ENCODE measurements at places on chromosomes 11 and 22.

- no peak for DNase-seq
Measured at GRCh38 chr11:133987171-133987570, 30.4 kb upstream of the IGSF9B start.

- DNase-seq = no peak
Measured at GRCh38 chr22:39302431-39302960, 16.9 kb downstream of the RPL3 start.

DNA sequence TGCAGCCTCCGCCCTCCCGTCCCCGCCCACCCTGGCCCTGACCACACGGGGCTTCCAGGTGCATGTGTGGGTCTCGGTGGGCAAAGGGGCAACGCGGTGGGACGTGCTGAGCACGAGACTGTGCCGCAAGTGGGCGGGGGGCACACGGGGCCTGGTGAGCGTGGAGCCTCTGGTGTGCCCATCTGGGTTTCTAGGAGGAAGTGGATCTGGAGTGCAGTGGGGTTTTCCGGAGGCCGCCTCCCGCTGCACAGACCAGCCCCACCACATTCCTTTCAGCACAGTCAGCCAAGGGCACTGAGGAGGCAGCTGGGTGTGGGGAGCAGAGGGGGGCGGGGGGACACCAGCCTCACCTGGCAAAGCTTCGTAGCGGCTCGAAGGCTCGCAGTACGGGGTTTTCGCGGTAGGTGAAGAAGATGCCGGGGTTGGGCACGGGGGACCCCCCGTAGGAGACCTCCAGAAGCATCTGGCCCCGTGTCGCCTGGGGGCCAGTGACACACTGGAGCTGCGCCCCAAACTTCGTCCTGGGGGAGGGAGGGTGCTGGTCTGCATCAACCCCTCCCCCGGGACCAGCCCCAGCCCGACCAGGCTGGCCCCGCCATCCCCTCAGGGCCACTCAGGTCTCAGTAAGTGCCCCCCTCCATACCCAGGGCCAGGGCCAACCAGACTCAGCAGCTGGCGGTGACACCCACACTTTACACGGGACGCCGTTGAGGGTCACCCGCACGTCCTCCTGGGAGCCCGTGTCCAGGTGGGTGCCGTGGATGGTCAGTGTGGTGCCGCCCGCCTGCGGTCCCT, 12.4 kb upstream of the MAPK11 start:
- DNase-seq = peak; percentile 79

GRCh38 chr11:57979532-57980079, 44.1 kb upstream of the OR9Q1 start:
- DNase-seq = no peak

GRCh38 chr22:40024201-40025061, 29.7 kb downstream of the FAM83F start:
- DNase-seq = peak; percentile 54

DNA sequence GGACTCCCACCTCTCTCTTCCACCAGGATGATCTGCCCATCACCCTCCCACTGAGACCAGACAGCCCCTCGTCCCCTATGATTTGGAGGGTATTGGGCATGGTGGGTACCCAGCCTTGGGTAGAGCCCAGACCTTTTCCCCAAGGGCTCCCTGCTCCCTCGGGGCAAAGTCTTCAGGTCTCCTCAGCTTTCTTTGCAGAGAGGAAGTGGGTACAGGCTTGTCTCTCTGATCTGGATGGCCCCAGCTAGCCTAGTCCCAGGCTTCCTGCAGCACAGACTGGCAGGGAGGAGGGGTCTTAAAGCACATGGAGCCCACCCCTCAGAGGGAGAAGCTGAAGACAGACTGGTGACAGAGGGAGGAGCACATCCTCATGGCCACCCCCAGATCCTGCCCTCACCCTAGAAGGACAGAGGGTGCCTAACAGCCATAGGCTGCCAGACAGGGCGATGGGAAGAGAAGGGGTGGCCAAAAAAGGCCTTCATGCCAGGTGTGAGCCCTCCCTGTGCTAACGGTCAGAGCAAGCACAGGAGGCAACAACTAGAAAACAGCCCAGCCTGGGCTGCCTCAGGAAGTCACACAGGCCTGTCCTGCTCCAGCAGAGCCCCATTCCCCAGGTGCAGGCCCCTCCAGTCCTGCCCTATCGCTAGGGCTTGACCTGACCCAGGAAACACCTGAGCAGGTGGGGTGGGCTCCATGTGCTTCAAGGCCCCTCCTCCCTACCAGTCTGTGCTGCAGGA, 30.4 kb downstream of the SLC22A12 start:
- no peak for DNase-seq

DNA sequence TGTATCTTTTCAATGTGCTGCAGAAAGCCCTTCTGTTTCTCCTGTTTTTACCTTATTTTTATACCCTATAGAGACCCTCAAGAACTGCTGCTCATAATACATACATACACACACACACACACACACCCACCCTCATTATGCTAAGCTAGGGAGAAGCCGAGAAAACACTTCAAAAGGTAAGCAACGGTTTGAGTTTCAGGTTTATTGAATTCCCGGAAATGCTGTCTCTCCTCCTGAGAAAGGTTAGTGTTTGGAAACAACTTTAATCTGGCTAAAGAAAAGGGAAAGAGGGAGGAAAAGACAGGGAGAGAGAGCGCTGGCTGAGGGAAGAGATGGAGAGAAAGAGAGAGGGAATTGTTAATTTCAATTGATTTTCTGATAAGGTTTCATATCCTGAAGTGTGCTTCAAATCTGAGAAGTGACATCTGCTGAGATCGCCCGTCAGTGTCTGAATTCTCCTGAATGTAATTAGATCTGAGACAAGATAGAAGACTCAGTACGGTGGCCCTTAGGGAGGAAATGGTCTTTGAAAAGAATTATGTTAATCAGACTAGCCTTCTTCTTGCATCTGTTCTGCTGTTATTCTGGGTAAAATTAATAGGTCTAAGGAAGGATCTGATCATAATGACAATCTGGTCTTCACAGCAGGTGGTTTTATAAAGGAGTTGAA, 169.1 kb downstream of the NXPE2 start:
- DNase-seq = no peak

DNA sequence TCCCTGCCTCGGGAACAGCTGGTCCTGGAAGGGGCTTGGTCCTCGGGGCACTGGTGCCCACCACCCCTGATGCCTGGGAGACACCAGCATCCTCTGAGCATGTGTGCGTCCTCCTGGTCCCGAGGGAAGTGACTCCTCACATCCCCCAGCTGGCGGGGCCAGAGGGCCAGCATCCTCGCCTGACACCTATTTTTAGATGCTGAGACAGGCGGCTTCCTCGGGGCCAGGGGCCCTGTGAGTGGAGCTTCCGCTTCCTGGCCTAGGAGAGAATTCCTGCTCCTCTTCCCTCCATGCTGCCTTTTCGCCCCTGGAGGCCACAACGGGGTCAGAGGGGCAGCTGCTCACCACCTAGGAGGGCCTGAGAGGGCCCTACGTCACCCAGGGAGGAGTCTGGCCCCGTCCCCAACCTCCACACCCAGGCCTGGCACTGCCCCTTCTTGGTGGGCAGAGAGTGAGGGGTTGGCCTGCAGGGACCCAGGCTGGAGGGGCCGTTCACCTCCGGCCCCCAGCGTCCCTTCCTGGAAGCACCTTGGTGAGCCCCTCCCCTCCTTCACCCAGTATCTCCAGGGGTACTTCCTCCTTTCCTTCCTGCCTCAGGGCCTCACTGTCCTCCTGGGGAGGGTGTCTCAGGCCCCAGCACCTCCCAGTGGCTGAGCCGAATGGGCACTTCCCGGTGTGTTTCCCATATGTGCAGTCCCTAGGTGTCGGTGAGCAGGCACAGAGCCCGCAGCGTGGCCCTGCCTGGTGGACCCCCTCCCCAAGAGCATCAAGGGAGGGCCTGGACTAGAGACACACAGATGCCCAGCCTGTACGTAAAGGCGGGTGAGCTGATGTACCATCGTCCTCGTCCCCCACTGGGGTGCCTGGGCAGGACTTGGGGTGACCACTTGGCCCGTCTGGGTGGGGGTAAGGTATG, 6.1 kb downstream of the CD81 start:
- DNase-seq = no peak

GRCh38 chr11:15775015-15775541, 581.3 kb downstream of the SOX6 start:
- no peak for DNase-seq

DNA sequence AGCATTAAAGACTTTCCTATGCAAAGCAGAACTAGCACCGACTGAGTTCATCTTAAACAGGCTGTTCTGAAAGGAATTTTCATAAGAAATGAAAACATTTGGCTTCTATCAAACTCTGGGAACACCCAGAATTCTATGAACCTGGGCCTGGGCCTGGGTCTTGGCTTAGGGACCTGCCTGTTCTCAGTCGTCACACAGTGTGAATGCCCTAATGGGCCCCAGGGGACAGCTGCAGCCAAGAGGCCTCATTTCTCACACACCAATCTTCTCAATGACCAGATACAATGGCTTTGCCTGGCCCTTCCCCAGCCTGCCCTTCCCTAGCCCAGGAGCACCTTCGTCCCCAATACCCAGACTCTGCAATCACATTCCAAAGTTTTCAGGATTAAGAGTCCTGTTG, 234.9 kb upstream of the ARHGAP20 start:
- DNase-seq = no peak

- no peak for DNase-seq
Measured at GRCh38 chr22:25405841-25406509, 158.5 kb upstream of the GRK3 start.

GRCh38 chr22:32588063-32588462, 113.5 kb downstream of the FBXO7 start:
- DNase-seq = no peak

- DNase-seq = no peak
Measured at GRCh38 chr11:117478126-117478860, 150.6 kb downstream of the CEP164 start.

- DNase-seq = no peak
Measured at GRCh38 chr11:8733852-8734251, 51.3 kb downstream of the RPL27A start.

DNA sequence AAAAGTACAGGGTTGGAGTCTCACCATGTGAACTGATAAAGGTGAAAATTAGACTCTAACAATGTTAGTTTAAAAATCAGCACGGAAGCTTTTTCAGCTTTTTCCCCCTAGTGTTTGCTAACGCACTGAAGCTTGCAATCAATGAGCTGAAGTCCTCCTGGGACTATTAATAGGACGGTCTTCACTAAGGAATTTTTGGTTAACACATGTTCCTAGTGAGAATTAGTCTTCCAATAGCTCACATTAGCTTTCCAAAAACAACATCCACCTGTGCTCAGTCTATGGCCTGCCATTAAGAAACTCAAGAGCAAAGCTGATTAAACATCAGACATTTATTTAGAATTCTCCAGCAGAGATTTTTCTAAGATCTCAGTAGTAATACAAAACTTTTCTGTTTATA, 26.7 kb upstream of the DDI1 start:
- DNase-seq = no peak

DNA sequence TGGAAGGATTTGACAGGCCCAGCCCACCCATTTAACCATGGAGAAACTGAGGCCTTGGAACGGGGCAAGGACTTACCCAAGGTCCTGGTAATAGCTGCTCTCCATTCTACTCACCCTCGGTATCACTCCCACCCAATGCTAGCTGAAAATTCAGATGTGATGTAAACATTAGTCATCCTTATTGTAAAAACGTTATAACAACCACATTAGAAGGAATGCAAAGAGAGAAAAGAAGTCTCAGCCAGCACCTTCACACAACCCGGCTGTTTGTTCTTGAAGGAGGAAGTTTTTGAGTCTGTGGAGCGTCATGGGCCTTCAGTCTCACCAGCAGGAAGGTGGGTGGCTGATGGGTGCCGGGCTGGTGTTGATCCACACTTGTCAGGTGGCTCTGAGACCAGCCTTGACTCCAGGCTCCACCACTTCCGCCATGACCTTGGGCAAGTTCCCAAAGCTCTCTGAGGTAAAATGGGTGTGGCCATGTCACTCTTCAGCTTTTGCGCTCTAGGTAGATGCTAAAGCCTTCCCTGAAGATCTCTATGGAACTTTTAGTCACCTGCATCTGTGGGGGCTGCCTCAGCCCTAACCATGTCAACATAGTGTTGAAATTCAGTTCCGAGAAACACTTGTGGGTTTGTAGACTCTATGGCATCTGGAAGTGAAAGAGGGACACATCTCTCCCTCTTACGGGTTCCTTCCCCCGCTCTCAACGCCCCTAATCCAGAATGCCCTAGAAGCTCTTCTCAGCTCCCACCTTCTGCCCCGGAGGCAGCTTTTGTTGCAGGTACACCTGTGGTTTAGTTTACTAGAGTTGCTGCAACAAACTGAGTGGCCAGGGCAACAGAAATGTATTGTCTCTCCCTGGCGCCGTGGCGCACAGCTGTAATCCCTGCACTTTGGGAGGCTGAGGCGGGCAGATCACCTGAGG, 14.8 kb downstream of the CD6 start:
- peak; percentile 49 for DNase-seq

DNA sequence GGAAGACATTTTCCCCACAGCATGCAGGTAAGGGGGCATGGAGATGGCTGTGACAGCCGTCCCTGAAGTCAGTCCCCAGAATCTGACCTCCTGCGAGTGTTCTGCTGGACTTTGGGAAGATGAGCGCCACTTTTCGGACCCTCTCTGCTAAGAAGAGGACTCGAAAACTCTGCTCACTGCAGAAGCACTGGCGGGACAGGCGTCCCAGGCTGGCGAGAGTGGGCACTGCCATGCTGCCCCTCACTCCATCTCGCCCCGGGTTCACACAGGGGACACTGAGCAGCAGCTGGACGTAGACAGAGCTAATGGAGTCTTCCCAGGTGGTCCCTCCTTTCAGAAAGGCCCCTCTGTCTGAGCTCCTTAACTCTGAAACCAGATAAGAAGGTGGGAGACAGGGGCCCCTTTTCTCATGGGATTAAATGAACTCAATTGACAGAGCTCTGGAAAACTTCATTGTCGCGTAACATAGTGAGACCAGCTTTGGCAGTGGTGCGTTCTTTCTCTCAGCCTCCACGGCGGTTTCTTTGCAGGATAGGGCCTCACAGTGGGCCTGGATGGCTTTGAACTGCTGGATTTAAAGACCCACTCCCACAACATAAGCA, 4.8 kb downstream of the ADAMTS8 start:
- DNase-seq = no peak

- peak; percentile 87 for DNase-seq
Measured at GRCh38 chr11:95831198-95831883, 41.0 kb downstream of the CEP57 start.

- DNase-seq = no peak
Measured at GRCh38 chr11:60194511-60194910, 11.6 kb upstream of the MS4A6A start.

DNA sequence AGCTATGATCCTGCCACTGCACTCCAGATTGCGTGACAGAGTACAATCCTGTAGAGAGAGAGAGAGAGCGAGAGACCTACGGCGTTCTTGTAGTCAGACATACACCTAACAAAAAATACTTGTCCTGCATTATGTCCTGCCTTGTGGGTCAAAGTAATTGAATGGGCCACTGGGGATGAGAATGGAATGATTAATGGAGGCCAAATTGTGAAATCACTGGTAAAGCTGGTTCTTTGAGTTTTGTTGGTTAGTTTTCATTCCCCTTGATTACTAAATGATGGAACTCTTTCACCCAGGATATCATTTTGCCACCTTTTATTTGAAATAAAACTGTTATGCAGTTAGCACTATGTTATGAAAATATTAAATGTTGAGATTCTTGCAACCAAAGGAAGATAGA, 18.7 kb downstream of the GAS2 start:
- DNase-seq = no peak

GRCh38 chr11:3166268-3167142, 1.4 kb upstream of the OSBPL5 start:
- no peak for DNase-seq

GRCh38 chr11:113685654-113686359, 20.3 kb downstream of the TMPRSS5 start:
- no peak for DNase-seq

GRCh38 chr11:12281571-12282478, 95.5 kb upstream of the PARVA start:
- peak; percentile 84 for DNase-seq

GRCh38 chr22:40982482-40983385, 31.6 kb downstream of the RBX1 start:
- no peak for DNase-seq

- no peak for DNase-seq
Measured at GRCh38 chr22:33842006-33842354, 78.3 kb downstream of the LARGE1 start.
